Natural killer cell treated with Interleukin-12 subunit alpha and Interleukin-12 subunit beta and Interleukin-15 and Interleukin-18, amount 100 ng/mL, for 72 hours (primary cell): ENCODE measurements at places on chromosomes 2 and 18. TPM values are rescaled to one million over a fixed set of nuclear protein-coding genes. Genes with fewer than 3 reads are reported as not detected.

GRCh38 chr18:79011300-79011870, 31.8 kb downstream of the SALL3 start:
- no peak for DNase-seq

- DNase-seq: no peak
These were observed 482.7 kb downstream of the DLGAP1 start for GRCh38 chr18:3972291-3972930.

- no peak for DNase-seq
These were observed 38.9 kb downstream of the UGP2 start for GRCh38 chr2:63880625-63881024.

DNA sequence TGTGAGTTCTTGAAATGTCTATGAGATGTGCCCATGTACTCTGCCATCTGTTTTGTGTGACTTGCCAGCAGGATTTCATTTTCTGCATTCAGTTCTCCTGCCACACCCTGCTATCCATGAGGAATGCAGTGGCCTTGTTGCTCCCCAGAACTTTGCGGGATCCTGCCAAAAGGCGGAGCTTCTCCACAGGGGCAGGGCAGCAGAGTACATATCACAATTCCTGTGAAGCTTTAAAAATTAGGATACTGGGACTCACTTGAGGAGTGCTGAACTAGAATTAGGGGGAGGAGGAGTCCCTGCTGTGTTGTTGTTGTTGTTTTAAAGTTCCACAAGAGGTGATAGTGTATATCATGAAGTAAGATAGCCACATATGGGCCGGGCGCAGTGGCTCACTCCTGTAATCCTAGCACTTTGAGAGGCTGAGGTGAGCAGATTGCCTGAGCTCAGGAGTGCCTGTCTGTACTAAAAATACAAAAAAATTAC, 76.4 kb downstream of the TANC1 start:
- no peak for DNase-seq

DNA sequence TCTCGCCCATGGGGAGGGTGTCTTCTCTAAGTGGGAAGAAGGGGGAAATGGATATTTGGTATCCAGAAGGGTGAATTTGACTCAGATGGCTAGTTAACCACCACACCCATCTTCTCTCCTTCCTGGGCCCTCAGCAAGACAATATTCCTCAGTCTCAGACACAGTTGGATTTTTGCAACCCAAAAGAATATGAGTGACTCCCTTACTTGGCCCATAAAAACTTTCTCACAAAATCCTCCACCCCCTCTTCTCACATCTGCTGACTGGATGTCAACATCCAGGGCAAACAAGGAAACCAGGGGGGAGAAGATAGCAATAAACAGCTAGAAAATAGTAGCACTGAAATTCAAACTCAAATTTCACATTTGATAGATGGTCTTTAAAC, 35.3 kb upstream of the GCC2 start:
- no peak for DNase-seq

- DNase-seq: no peak
These were observed 170.1 kb downstream of the UBR3 start for GRCh38 chr2:169997140-169997887.

- DNase-seq: no peak
These were observed 42.1 kb upstream of the GALR1 start for GRCh38 chr18:77207540-77207939.

- no peak for DNase-seq
These were observed 27.0 kb downstream of the SLC40A1 start for GRCh38 chr2:189553504-189554088.

GRCh38 chr2:175366815-175367214, 185.3 kb upstream of the ATP5MC3 start:
- DNase-seq: no peak

DNA sequence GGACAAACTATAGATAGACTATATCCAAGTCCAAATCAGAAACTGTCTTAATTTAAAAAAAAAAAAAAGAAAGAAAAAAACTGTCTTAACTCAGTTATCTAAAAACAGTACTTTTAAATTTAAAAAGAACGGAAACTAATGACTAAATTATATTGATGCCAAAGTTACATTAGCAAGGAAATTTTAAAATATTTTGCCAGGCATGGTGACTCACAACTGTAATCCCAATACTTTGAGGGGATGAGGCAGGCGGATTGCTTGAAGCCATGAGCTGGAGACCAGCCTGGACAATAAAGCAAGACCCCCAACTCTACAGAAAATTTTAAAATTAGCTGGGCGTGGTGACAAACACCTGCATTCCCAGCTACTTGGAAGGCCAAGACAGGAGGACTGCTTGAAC, 30.9 kb downstream of the MEMO1 start:
- no peak for DNase-seq

GRCh38 chr2:28178946-28179345, 213.7 kb upstream of the FOSL2 start:
- DNase-seq: no peak

GRCh38 chr2:2825516-2826208, 494.6 kb upstream of the MYT1L start:
- no peak for DNase-seq

DNA sequence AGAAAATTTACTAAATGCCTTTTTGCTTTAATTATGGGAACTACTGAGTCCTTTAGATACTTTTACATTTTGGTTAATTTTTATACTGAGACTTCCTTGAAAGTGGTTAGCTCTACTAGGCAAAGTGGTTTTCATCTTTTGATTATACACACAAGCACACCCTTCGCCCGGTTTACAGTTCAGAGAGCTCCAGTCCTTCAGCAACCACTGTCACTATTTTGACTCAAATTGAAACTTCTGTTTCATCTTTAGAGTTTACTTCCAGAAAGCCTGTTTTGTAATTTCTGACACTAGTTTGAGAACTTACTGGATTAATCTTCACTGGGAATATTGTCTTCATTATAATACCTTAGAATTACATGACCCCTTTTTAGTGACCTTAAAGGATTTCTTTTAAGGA, 140.3 kb upstream of the FOSL2 start:
- DNase-seq: peak; percentile 79

DNA sequence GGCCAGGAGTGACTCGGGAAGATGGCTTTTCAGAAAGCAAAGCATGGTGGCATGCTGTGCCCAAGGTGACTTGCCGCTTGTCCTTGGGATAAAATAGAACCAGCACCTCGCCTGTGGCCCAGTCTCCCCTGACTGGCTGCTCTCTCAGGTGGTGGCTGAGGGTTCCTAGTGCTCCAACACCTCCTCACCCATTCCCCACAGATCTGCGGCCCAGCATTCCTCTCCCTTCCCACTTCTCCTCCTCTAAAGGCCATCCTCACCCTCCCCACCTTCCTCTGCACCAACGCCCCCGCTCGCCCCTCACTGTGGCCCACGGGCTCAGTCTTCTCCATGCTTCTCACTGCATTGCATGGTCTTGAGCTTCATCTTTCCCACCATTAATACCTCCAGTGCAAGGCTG, 132.4 kb downstream of the PXDN start:
- DNase-seq: no peak

DNA sequence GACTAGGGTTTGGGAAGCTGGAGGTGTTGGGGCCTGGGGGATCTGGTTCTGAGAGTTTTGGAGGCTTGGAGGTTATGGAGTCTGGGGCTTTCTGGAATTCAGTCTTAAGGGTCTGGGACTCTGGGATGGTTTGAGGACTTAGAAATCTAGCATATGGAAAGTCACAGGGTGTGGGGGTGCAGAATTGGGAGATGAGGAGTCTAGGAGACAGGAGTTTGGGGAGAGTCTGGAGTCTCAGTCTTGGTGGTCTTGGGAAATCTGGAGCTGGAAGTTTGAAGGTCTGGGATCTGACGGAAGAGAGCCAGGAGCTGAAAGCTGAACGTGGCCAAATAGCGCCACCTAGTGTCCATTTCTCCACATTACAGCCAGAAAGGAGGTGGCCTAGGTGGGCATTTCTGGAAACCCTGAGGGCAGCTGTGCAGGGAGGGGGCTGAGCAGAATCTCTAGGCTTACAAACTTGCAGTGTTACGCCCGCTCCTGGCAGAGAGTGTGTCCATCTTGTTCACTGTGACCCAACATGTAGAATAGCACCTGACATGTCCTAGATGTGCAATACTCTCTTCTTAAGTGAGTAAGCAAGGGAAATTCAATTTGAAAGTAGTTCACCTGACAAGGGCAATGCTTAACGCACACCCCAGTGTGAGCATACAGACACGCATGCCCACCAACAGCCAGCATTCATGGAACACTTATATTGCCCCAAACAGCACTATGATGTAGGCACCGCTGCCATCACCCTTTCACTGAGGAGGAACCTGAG, 204.8 kb downstream of the TFCP2L1 start:
- DNase-seq: no peak

- no peak for DNase-seq
These were observed 80.6 kb downstream of the RIT2 start for GRCh38 chr18:43034683-43035500.

- no peak for DNase-seq
These were observed 68.6 kb downstream of the FHOD3 start for GRCh38 chr18:36365836-36366775.

DNA sequence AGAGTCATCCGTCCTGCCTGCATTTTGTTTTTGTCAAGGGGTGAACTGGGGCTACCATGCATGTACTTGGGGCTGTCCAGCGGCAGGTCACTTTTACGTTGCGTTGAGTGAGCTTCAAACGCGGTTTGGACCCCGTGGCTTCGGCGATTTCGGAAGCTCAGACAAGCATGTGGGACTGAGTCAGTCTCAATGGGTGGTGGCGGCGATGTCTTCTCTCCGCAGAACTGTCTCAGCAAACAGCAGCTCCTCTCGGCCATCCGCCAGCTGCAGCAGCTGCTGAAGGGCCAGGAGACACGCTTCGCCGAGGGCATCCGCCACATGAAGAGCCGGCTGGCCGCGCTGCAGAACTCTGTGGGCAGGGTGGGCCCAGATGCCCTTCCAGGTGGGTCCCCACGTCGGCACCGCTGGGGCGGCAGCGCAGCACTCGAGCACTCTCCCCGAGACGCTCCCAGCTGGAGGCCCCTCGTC, 21.3 kb downstream of the FBLN7 start:
- no peak for DNase-seq

- no peak for DNase-seq
These were observed 185.8 kb upstream of the HS6ST1 start for GRCh38 chr2:128504246-128505149.

GRCh38 chr2:44579115-44579836, 217.5 kb downstream of the CAMKMT start:
- DNase-seq: no peak

DNA sequence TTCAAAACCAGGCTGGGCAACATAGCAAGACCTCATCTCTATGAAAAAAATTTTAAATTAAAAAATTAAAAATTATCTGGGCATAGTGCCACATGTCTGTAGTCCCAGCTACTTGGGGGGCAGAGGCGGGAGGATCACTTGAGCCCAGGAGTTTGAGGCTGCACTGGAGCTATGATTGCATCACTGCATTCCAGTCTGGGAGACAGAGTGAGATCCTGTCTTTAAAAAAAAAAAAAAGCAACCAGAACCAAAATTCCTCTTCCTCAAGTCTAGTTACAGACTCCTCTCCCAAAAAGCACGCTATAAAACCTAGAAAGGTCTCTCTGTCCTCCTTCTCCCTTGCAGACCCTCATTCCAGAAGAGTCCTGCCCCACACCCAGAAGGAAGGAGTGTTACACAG, 23.9 kb downstream of the TNFAIP6 start:
- DNase-seq: no peak

- DNase-seq: no peak
These were observed 29.5 kb upstream of the NFU1 start for GRCh38 chr2:69466728-69467127.

- no peak for DNase-seq
These were observed 17.6 kb downstream of the TBC1D8 start for GRCh38 chr2:101133492-101134100.

GRCh38 chr2:71498261-71498701, 44.9 kb downstream of the DYSF start:
- no peak for DNase-seq

DNA sequence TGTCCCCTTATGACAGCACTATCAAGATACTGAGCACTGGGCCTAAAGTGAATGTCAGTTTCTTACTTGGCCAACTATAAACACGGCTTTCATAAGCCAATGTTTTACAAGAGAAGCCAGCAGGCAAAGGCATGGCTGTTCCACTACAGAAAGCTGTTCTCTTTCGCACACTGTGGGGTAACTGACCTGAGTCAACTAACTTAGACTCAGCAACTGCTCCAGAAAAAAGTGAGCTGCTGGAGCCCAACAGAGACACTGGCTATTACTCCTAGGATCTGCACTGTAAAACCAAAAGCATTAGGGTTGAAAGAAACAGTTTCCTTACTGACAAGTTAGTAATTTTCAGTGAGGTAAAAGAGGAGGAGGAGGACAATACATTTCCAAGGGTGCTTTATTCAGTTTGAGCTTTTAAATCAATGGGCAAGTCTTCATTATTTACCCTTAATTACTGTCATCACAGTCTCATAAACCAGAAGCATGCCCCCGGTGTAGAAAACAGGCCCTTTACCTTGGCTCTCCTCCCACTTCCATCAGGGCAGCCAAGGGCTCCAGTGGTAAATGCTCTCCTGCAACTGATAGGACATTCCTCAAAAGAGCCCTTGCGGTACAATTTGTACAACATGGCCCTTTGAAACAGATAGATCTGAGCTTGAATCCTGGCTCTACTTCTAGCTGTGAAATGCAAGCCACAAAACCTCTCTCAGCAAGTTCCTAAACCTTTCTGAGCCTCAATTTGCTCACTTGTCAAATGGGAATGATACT, 275.7 kb downstream of the PDE11A start:
- no peak for DNase-seq

GRCh38 chr2:82124629-82125028, 1820.1 kb upstream of the LRRTM1 start:
- no peak for DNase-seq

- DNase-seq: no peak
These were observed 28.9 kb upstream of the ACTR2 start for GRCh38 chr2:65198737-65199136.

Gene C2orf81
- 1.7 TPM for total RNA-seq

Gene ATP6V1C2
- not detected for total RNA-seq

Gene NFATC1
- total RNA-seq: 22.3 TPM

Gene HOXD12
- total RNA-seq: not detected

Gene RAB6C
- total RNA-seq: not detected

Gene ARHGEF33
- total RNA-seq: 0.28 TPM

Gene DNPEP
- total RNA-seq: 85.3 TPM

Gene TMEM163
- 0.93 TPM for total RNA-seq

Gene SEH1L
- total RNA-seq: 102 TPM

Gene NAPG
- total RNA-seq: 34.7 TPM

Gene RAB17
- not detected for total RNA-seq

Gene ABCG8
- total RNA-seq: not detected

Gene DSC2
- not detected for total RNA-seq

Gene DOK6
- total RNA-seq: not detected

Gene FAM117B
- 1.5 TPM for total RNA-seq

Gene SALL3
- not detected for total RNA-seq

Gene SFXN5
- total RNA-seq: 32.4 TPM

Gene PSMA8
- 1.3 TPM for total RNA-seq
